ENCODE measurements at places on chromosomes 13 and 19.

- no peak for DNase-seq
These were observed 21.4 kb downstream of the LCP1 start for GRCh38 chr13:46160471-46161066.

DNA sequence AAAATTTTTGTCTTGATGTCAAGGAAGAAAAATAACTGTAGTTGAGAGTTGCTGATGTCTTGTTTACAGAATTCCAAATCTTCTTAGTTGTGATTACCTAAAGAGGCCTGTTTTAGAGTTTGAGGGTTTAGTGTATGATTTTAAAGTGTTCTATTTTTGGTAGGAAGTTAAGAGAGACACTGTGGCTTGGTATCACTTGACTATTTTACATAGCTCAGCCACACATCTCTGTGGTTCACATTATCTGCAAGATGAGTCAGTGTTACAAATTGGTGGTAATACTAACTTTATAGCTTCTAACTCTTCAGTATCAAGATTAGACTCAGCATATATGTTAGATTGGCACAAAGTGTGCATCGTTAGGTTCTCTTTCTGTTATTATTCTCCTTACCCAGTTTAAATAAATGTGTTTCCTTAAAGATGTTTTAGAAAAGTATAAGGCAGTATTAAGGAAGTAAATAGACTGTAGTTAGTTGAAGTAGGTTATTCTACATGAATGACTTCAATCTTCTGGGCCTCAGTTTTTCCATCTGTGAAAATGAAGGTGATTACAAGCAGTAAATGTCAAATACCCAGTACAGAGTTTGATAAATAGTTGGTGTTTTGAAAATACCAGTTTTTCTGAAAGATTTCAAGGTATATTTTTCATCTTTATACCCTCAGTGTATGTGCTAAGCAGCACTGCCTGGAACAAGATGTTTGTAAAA, 33.4 kb downstream of the COG6 start:
- no peak for DNase-seq

GRCh38 chr19:3506384-3507340, 551 bp downstream of the FZR1 start:
- no peak for DNase-seq

DNA sequence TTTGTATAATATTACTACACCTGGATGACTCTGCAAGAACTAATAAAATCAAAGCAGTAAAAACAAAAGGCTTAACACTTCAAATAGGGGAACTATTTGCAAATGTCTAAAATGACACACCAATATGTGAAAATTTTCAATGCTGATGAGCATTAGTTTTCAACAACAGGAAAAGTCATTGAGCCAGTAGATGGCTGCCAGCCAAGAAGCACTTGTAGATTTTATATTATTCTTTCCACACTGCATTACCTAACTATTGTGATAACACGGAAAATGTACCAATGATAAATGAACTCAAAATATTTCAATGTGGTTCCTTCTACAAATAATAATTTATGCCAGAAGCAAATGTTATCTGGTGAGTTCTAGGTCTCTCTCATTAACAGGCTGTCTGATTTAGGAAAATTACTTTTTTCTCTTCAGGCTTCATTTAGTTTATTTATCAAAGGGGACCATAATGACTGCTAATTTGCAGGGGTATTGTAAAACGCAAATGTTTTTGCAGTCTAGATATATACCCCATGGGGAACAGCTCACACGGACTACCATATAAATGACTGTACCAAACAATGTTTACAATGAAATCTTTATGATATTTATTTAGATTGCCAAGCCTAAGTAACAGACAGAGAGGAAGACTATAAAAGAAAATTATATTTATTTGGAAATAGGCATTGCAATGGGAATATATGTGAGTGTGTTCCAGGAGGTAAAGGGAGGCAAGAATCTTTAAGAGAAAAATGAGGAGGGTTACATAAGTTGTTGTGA, 407.8 kb downstream of the LIG4 start:
- DNase-seq: no peak

DNA sequence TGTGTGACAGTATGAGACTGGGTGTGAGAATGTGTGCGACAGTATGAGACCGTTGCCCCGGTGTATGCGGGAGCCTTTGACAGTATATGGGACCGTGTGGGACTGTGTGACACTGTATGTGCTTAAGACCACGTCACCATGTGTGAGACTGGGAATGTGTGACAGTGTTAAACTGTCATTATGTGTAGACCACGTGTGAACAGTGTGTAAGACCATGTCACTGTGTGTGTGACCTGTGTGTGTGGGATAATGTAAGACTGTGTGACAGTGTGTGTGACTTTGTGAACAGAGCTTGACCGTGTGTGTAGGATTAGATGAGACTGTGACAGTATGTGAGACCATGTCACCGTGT, 549 bp downstream of the ZNF583 start:
- DNase-seq: no peak

- DNase-seq: no peak
These were observed 404.2 kb downstream of the KCNRG start for GRCh38 chr13:50419331-50419865.

DNA sequence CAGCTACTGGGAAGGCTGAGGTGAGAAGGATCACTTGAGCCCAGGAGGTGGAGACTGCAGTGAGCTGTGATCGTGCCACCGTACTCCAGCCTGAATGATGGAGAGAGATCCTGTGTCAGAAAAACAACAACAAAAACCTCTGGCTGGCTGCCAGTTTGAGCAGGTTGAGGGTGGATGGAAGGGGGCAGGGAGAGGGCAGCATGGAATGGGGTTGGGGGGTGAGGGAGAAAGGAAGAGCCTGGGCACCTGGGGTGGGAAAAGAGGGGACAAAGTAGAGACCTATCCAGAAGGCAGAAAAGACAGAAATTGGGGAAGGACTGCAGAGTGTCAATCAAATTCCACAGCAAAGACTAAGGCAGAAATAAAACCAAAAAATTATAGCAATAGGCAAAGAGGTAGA, 4.7 kb downstream of the SLC1A5 start:
- DNase-seq: no peak

- DNase-seq: no peak
These were observed 5.2 kb upstream of the CEBPG start for GRCh38 chr19:33368074-33368864.

DNA sequence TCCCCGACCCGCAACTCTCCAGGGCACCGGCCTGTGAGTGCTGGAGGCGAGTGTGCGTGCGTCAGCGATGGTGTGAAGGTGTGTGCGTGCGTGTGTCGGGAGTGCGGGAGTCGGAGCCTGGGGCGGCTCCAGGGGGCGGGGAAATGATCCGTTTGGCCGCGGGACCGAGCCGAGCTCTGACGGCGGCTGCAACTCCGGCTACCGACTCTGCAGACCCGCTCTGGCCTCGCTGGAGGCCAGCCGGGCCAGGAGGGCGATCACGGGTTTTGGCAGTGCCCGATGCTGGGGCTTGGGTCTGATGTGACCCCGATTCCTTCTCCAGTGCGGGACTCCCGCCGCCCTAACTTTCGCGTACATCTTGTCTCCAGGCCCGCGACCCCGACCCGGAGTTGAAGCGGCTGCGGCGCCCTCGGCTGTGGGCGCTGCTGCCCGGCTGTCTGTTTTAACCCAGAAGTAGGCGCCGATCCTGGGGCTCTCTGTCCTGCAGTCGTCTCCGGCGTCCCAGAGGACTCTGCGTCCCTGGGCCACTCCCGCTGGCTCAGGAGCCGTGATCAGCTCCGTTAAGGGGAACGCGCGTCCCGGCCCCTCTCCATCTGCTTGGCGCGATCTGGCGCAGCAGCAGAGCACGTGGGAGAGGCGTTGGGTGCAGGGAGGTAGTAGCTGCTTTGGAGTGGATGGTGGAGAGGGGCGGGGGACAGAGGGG, 1.2 kb downstream of the CHST8 start:
- no peak for DNase-seq

GRCh38 chr13:90447734-90448101, 899.8 kb upstream of the MIR17HG start:
- DNase-seq: no peak

DNA sequence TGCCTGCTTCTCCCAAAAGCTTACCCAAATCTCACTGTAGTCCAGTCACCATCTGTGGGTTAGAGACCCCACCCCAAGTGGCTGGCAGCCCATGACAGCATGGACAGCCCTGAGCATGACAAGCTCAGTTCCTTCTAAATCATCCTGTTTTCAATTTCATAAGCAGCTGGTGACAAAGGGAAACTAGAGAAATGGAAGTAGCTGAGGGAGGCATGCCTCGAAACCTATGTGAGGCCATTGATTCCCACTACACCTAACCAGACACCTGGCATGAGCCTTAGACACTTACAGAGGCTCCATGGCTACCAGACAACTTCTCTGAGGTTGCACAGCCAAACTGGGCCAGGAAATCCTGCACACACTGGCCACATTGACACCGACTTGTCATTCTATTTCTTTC, 56.2 kb downstream of the ABCC4 start:
- no peak for DNase-seq

- DNase-seq: no peak
These were observed 1540.9 kb upstream of the MIR17HG start for GRCh38 chr13:89806594-89806993.

DNA sequence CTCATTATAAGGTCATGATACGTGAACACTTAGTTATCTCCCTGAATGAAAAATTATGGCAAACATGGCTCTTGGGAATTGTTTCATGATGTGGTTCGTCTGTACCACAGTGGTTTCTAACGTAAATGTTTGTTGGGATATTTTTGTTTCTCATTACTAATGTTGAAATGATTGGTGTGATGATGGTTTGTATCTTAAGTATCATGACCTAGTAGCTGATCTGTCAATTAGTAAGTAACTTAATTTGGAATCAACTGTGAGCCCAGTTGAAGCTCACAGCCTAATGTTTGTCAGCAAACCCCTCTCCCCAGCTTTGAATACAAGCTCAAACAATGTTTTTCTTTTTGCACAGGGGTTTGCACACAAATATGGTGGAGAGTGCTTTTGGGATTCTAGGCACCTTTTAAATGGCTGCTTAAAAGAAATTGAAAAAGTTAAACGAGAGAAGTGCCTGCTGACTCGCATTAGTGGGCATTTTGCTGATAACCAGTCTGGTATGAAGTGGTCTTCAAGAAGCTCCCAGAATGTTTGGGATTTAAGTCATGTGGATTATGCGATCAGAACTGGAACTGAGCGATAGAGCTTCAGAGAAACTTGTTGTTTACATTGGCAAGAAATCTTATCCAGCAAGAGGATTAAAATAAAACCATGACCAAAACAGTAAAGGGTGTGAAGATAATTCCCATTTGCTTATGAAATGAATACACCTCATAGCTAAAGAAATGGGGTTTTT, 68.2 kb downstream of the LMO7 start:
- no peak for DNase-seq

DNA sequence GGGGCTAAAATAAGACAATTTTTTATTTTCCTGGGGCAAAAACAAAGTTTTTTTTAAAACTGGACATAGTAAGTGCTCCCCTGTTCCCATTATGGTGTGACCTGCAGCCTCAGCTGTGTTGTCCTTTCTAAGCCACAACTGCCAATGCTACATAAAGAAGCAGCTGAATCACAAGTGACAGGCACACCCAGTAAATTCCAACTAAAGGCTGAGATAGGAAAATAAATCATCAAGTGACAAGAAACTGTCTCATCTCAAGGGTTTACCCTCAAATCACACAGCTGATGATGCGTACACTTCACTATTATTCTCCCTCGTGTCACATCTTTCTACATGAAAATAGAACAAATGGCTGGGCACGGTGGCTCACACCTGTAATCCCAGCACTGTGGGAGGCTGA, 28.7 kb downstream of the STK24 start:
- no peak for DNase-seq

DNA sequence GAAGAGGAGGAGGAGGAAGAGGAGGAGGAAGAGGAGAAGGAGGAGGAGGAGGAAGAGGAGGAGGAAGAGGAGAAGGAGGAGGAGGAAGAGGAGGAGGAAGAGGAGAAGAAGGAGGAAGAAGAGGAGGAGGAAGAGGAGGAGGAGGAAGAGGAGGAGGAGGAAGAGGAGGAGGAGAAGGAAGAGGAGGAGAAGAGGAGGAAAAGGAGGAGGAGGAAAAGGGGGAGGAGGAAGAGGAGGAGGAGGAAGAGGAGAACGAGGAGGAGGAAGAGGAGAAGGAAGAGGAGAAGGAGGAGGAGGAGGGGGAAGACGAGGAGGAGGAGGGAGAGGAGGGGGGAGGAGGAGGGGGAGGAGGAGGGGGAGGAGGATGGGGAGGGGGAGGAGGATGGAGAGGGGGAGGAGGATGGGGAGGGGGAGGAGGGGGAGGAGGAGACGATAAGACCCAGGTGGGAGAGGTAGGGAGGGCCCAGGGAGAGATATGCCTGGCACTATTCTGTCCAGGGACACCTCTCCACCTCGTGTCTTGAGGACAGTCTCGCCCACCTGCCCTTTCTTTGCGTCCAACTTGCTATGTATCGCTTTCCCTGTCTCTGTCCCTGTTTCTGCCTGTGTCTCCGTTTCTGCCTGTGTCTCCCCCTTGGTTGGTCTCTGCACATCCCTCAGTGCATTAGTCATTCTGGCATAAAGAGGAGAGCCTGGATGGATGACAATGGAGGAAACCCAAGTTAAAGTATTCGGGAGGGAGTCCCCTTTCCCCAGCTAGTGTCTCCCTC, 7.1 kb upstream of the KLK5 start:
- DNase-seq: no peak

GRCh38 chr19:1063030-1063908, 3.7 kb upstream of the ARHGAP45 start:
- no peak for DNase-seq

DNA sequence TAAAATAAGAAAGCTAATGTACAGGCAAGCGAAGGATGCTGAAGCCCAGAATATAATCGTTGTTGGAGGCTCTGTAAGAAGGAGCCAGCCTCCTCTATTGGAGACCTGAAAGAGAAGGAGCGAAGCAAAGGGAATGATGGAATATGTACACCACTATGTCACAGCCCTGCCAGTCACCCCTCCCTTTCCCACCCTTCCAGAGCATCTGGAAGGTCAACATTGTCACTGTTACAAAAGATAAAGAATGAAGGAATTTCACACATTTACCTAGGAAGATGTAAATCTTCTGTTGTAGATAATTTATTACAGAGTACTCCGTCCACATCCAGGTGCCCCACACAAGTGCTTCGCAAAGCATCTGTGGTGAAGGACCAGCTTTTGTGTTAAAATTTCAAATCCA, 39.7 kb upstream of the SACS start:
- no peak for DNase-seq

- DNase-seq: no peak
These were observed 919 bp downstream of the VAV1 start for GRCh38 chr19:6773323-6773931.

DNA sequence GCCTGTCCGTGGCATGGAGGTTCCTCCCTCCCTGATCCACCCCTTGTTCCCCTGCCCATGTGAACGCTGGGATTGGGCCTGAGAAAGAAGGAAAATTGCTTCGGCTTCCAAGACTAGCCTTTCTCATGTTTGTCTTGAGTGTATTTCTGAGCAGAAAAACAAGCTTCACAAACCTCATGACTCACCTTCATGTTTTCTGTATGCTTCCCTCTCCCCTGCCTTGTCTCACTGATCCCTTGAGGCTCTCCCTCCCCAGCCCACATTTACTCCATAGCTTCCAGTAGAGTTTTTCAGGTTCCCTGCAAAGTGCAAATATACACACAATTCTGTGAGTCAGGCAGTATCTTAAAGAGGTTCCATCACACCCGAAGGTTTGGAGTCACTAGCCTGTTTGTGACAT, 572.4 kb downstream of the UQCRFS1 start:
- DNase-seq: no peak

Data from breast epithelium (tissue), 4 donors.